ENCODE measurements at places on chromosomes 12 and 14.

DNA sequence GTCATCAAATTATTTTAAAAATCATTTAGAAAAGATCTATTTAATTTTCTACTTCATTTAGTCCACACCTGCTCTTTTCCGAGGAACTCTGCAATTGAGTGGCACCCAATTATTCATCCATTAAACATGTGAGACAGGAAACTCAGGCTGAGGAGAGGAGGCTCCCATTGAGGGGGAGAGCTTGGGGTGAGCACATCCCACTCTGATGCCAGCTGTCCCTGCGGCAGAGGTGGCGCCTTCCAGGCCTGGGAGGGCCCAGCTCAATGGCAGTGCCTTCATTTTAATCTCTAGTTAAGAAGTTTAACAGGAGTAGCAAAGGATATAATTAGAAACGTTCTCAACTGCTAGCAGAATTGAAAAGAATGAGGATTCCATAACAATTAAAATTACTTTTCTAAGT, 92.0 kb downstream of the ITPR2 start:
- no peak for DNase-seq

GRCh38 chr12:103707446-103707845, 120.4 kb downstream of the STAB2 start:
- no peak for DNase-seq

DNA sequence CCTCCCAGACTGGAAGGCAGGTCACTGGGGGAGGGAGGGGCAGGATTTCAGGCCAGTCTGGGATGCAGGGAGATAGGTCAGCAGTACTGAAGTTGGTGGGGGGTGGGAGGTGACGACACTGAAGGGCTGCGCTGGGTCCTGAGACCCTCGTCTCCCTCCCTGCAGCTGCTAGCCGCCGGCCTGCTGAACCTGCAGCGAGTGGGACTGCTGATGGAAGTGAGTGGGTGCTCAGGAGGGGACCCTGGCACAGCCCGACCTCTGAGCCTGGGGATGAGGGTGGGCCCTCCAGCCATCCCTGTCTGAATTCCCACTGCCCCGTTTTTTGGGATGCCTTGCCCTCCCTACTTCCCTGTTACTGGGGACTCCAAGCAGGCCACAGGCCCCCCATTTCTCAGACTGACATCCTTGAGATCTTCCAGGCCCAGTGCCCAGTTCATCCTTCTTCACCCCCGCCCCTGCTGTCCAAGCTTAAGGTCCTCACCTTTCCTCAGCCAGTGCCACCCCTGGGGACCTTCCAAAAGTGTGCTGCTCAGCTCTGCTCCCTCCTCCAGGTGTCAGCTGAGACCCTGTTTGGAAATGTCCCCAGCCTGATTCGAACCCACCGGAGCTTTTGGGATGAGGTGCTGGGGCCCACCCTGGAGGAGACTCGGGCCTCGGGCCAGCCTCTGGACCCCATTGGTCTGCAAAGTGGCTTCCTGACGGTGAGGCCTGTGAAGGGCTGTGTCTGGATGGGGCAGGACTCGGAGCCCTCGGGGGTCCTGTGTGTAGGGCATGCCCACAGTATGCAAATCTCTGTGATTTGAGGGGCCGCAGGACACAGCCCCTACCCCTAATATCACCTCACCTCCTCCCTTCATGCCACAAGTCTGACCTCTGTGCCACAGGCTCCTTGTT, 5.5 kb downstream of the PLEKHG6 start:
- DNase-seq: no peak

DNA sequence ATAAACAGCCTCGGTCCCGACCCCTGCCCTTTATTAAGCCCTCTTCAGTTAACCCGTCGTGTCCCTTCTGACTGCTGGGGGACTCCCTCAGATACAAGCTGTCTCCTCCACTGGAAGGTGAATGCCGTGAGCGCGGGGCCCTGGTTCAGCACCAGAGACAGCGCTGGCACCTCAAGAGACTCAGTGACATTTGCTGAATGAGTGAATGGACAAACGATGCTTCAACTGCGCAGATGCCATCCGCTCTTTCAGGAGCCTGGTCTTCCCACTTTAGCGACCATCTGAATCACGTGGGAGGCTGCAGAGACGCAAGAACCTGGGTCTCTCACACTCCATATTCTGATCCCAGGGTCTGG, 92.6 kb upstream of the SFSWAP start:
- no peak for DNase-seq

- no peak for DNase-seq
These were observed 11.7 kb downstream of the SSH1 start for GRCh38 chr12:108845696-108846095.

- DNase-seq: no peak
These were observed 68.3 kb downstream of the OSBPL8 start for GRCh38 chr12:76491292-76491691.
